ENCODE measurements at places on chromosomes 13 and 19.
A peak's percentile ranks its signal among the peaks of the same experiment; 100 is the strongest.

GRCh38 chr13:29991343-29991742 is 140.9 kb upstream of the UBL3 start:
- H3K36me3 ChIP-seq: no peaks in the 10 kb centered on the region
- H3K27ac ChIP-seq: no peak overlapping the region
- no peaks in the 10 kb centered on the region for H3K27me3 ChIP-seq
- no peaks in the 10 kb centered on the region for H3K4me1 ChIP-seq

GRCh38 chr13:113747291-113747833 is 11.7 kb upstream of the TMEM255B start:
- H3K4me1 ChIP-seq: no peaks in the 10 kb centered on the region
- H3K4me3 ChIP-seq: no peak overlapping the region
- H3K27me3 ChIP-seq: no peaks in the 10 kb centered on the region
- no peaks in the 10 kb centered on the region for H3K36me3 ChIP-seq

GRCh38 chr19:29528350-29528945 is 2.7 kb downstream of the VSTM2B start:
- no peak for DNase-seq
- peak overlapping the region; percentile 23 for H3K4me3 ChIP-seq
- H3K27ac ChIP-seq: no peak overlapping the region
- no peaks in the 10 kb centered on the region for H3K4me1 ChIP-seq
- H3K27me3 ChIP-seq: peaks cover 7% of the 10 kb centered on the region

- no peak for DNase-seq
- peak overlapping the region; percentile 87 for H3K4me3 ChIP-seq
- H3K27me3 ChIP-seq: no peaks in the 10 kb centered on the region
- peak overlapping the region; percentile 79 for H3K27ac ChIP-seq
Observed at GRCh38 chr13:49584771-49585182, 581 bp downstream of the RCBTB1 start.

DNA sequence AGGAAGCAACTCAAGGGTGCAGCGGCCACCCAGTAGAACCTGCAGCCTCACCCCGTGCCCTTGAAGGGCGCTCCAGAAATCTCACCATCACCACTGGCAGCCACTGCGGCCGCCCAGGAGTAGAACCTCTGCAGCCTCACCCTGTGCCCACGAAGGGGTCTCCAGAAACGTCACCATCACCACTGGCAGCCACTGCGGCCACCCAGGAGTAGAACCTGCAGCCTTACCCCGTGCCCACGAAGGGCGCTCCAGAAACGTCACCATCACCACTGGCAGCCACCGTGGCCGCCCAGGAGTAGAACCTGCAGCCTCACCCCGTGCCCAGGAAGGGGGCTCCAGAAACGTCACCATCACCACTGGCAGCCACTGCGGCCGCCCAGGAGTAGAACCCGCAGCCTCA is 336.0 kb downstream of the TEX29 start:
- peaks cover 2% of the 10 kb centered on the region for H3K27me3 ChIP-seq
- no peaks in the 10 kb centered on the region for H3K36me3 ChIP-seq
- no peaks in the 10 kb centered on the region for H3K4me1 ChIP-seq
- DNase-seq: no peak

DNA sequence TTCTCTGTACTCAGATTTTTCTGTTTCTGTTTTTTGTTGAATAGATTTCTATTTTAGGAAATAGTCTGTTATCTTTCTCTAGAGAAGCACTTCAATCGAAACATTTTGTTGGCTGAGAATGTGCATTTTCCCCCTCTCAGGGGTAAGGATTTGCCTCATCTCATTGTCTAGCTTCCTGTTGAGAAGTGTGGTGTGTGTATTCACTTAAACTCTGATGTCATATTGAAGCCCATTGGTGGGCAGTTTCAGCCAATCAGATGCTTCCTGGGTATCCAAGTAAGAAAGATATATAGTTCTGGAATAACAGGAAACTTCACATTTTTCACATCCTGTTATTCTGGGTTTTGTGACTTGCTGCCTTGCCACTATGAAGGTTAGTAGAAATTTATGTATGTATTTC is 87.6 kb downstream of the ARHGEF7 start:
- H3K27ac ChIP-seq: no peak overlapping the region
- no peaks in the 10 kb centered on the region for H3K4me1 ChIP-seq
- no peak overlapping the region for H3K4me3 ChIP-seq
- H3K27me3 ChIP-seq: no peaks in the 10 kb centered on the region

GRCh38 chr13:21095311-21095710 is 33.9 kb upstream of the LATS2 start:
- DNase-seq: no peak
- no peak overlapping the region for H3K27ac ChIP-seq
- H3K4me1 ChIP-seq: no peaks in the 10 kb centered on the region

GRCh38 chr13:49690133-49690994 is 922 bp downstream of the EBPL start:
- H3K27me3 ChIP-seq: no peaks in the 10 kb centered on the region
- no peaks in the 10 kb centered on the region for H3K36me3 ChIP-seq
- H3K4me3 ChIP-seq: peak overlapping the region; percentile 89
- no peak for DNase-seq
- H3K4me1 ChIP-seq: no peaks in the 10 kb centered on the region
- H3K27ac ChIP-seq: peak overlapping the region; percentile 80

GRCh38 chr13:79703772-79704171 is 222.8 kb downstream of the NDFIP2 start:
- no peak overlapping the region for H3K4me3 ChIP-seq
- no peaks in the 10 kb centered on the region for H3K27me3 ChIP-seq
- no peak overlapping the region for H3K27ac ChIP-seq
- no peak for DNase-seq

GRCh38 chr13:37409756-37410155 is 188.8 kb downstream of the POSTN start:
- H3K36me3 ChIP-seq: no peaks in the 10 kb centered on the region
- no peaks in the 10 kb centered on the region for H3K27me3 ChIP-seq
- DNase-seq: no peak
- H3K4me1 ChIP-seq: no peaks in the 10 kb centered on the region

- peaks cover 4% of the 10 kb centered on the region for H3K36me3 ChIP-seq
- H3K27ac ChIP-seq: peak overlapping the region; percentile 12
- DNase-seq: no peak
- H3K27me3 ChIP-seq: no peaks in the 10 kb centered on the region
- H3K4me1 ChIP-seq: peaks cover 26% of the 10 kb centered on the region
- H3K4me3 ChIP-seq: no peak overlapping the region
Observed at GRCh38 chr19:55650126-55650557, 2.1 kb downstream of the CCDC106 start.

DNA sequence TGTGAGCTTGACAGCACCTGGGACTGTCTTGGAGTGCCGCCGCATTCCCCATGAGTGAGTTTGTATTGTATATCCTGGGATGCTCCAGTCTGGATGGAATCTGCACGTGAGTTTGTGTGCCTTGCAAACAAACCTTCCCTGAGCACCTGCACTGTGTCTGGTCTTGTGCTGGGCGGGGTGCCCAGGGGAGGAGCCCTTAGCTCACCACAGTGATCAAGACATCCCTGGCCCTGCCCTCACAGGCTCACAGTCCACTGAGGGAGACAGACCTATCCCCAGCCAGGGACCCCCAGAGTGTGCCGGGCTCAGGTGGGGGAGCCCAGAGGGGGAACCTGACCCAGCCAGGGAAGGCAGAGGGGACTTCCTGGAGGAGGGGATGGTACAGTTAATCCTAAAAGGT is 1.7 kb upstream of the BCAM start:
- no peaks in the 10 kb centered on the region for H3K36me3 ChIP-seq
- peaks cover 13% of the 10 kb centered on the region for H3K4me1 ChIP-seq
- no peaks in the 10 kb centered on the region for H3K27me3 ChIP-seq
- DNase-seq: no peak

DNA sequence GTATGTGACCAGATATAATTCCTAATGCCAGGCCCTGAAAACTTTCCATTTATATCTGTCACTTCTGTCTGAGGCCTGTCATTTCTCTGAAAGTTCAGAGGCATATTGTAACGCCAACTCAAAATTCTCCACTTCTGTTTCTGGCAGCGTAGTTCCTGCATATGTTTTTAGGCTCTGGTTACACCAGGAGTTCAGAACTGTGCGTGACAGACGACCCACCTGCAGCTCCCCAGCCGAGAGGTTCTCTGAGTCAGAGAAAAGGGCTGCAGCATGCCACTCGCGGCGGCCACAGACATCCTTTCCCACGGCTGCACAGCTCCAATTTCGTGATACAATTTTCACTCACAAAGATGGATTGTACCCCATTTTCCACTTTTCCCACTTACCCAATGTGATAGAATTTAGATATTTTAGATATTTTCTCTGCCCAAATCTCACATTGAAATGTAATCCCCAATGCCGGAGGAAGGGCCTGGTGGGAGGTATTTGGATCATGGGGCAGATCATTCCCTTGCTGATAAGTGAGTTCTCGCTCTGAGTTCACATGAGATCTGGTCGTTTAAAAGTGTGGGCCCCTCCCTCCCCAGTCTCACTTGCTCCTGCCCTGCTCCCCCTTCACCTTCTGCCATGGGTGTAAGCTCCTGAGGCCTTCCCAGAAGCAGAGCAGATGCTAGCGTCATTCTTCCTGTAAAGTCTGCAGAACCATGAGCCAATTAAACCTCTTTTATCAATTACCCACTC is 308.1 kb downstream of the LIG4 start:
- H3K36me3 ChIP-seq: no peaks in the 10 kb centered on the region
- H3K27me3 ChIP-seq: no peaks in the 10 kb centered on the region
- no peak overlapping the region for H3K27ac ChIP-seq
- H3K4me1 ChIP-seq: no peaks in the 10 kb centered on the region
- no peak for DNase-seq

GRCh38 chr19:38274739-38275138 is 10.4 kb downstream of the SPINT2 start:
- no peak for DNase-seq
- no peak overlapping the region for H3K4me3 ChIP-seq
- H3K27me3 ChIP-seq: no peaks in the 10 kb centered on the region
- peak overlapping the region; percentile 99 for H3K27ac ChIP-seq

DNA sequence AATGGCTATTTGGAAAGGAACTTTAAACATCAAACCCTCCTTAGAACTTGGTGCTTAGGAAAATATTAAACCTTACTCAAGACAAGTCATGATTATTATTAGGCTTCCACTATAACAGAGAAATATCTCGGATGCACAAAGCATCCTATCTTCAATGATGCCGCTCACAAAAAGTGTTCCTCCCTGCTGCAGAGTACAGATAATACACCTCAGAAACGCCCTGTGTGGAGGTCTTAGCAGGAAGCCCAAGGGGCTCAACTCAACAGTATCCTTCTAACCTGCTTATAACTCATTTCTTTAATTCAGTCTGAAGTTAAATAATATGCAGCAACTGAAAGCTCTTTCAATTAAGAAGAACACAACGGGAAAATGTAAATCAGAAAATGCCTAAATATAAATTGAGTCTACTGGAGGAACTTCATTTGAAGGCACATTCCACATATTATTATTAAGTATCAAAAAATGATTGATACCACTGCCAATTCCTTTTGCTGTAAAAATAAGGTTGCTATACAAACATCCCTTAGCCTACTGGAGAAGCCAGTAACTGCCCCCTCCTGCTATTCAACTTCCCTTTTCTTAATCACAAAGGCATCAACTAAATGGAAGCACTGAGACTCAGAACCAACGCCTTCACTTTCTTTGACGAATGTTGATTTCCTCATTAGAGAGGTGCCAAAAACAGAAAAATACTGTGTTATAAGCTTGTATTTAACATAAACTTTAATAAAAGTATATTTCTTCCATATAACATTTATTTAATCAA is 12.0 kb downstream of the ELF1 start:
- peaks cover 41% of the 10 kb centered on the region for H3K4me1 ChIP-seq
- no peaks in the 10 kb centered on the region for H3K27me3 ChIP-seq
- H3K27ac ChIP-seq: no peak overlapping the region
- no peak overlapping the region for H3K4me3 ChIP-seq
- H3K36me3 ChIP-seq: no peaks in the 10 kb centered on the region

DNA sequence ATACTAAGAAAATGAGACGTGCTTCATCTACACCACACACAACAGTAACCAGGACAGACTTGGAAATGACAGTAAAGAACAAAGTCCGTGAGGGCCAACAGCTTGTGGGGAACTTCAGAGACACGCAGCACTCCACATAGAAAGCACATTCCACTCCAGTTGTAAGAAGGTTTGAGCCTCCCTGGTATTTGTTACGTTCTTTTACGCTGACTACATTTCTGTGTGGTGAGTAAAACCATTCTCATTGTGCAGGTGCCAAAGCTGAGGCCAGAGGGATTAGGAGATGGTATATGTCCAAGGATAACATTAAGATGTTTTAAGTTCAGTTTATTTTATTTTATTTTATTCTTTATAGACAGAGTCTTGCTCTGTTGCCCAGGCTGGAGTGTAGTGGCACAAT is 1189.9 kb downstream of the UQCRFS1 start:
- no peaks in the 10 kb centered on the region for H3K4me1 ChIP-seq
- no peak for DNase-seq
- no peaks in the 10 kb centered on the region for H3K27me3 ChIP-seq
- H3K36me3 ChIP-seq: no peaks in the 10 kb centered on the region

- H3K27me3 ChIP-seq: no peaks in the 10 kb centered on the region
- H3K27ac ChIP-seq: peak overlapping the region; percentile 91
- H3K36me3 ChIP-seq: no peaks in the 10 kb centered on the region
- peak overlapping the region; percentile 35 for H3K4me3 ChIP-seq
- peaks cover 48% of the 10 kb centered on the region for H3K4me1 ChIP-seq
- no peak for DNase-seq
Observed at GRCh38 chr13:30739761-30740642, 4.7 kb downstream of the ALOX5AP start.

- no peak overlapping the region for H3K27ac ChIP-seq
- DNase-seq: no peak
- no peaks in the 10 kb centered on the region for H3K27me3 ChIP-seq
Observed at GRCh38 chr13:81551036-81551435, 1210.1 kb upstream of the SPRY2 start.

DNA sequence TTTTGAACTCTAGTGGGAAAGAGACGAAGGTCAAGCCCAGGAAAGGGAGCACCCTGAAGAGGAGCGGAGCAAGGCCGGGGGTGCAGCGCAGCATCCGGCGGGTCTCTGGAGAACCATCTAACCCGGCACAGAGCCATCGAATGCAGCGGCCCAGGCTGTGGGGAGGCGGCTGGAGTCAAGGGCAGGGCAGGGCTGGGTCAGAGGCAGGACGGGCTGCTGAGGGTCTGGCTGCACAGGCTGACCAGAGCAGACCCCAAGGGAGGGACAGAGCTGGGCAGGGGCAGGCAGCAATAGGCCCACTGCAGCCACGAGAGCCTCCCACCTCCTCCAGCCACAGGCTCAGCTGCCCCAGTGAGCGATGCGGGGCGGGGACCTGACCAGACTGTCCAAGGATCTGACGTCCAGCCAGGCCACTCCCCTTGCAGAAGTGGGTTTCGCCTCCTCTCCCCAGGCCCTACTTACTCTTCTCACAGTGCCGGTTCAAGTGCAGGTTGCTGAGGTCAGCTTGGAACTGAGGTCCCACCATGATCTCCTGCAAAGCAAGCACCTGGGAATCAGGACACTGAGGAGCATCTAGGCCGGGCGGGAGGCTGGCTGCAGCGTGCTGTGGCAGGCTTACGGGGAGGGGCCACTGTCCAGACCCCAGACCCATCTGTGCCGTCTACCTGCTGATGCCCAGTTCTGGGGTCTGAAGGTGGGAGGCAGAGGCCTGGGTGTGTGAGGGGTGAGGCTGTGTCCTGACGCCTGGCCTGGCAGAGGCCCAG is 19.2 kb downstream of the MIER2 start:
- no peak for DNase-seq
- no peaks in the 10 kb centered on the region for H3K36me3 ChIP-seq
- no peaks in the 10 kb centered on the region for H3K27me3 ChIP-seq
- no peak overlapping the region for H3K4me3 ChIP-seq
- H3K27ac ChIP-seq: no peak overlapping the region
- H3K4me1 ChIP-seq: no peaks in the 10 kb centered on the region

GRCh38 chr13:36067746-36068381 is 63.3 kb downstream of the DCLK1 start:
- no peak overlapping the region for H3K4me3 ChIP-seq
- H3K36me3 ChIP-seq: no peaks in the 10 kb centered on the region
- no peak for DNase-seq
- no peak overlapping the region for H3K27ac ChIP-seq
- no peaks in the 10 kb centered on the region for H3K4me1 ChIP-seq
- H3K27me3 ChIP-seq: no peaks in the 10 kb centered on the region

All from Panc1 (cell line).